ENCODE measurements at places on chromosomes 5 and 9. TPM values are rescaled to one million over a fixed set of nuclear protein-coding genes. Genes with fewer than 3 reads are reported as not detected.

IL3 gene
- not detected for polyA plus RNA-seq

RASEF gene
- polyA plus RNA-seq: 7.0 TPM

AFAP1L1 gene
- 20.8 TPM for polyA plus RNA-seq

GGTA1 gene
- 3.5 TPM for polyA plus RNA-seq

LTC4S gene
- 6.1 TPM for polyA plus RNA-seq

FBP2 gene
- polyA plus RNA-seq: not detected

PAEP gene
- polyA plus RNA-seq: 0.35 TPM

ZNF354C gene
- 17.0 TPM for polyA plus RNA-seq

THBS4 gene
- polyA plus RNA-seq: 10.9 TPM

AQP3 gene
- polyA plus RNA-seq: 48.7 TPM

SLU7 gene
- 75.1 TPM for polyA plus RNA-seq

ACSL6 gene
- 2.4 TPM for polyA plus RNA-seq

AIF1L gene
- polyA plus RNA-seq: 370 TPM

ST6GALNAC6 gene
- 53.1 TPM for polyA plus RNA-seq

TAF11L5 gene
- polyA plus RNA-seq: not detected

SLC6A7 gene
- 0.06 TPM for polyA plus RNA-seq

CDKN2AIPNL gene
- polyA plus RNA-seq: 32.7 TPM

SLC22A4 gene
- polyA plus RNA-seq: 4.7 TPM

CMBL gene
- 33.3 TPM for polyA plus RNA-seq

CFAP157 gene
- polyA plus RNA-seq: 7.7 TPM

OR1L1 gene
- not detected for polyA plus RNA-seq

ECM2 gene
- 14.1 TPM for polyA plus RNA-seq

SLCO6A1 gene
- polyA plus RNA-seq: not detected

TEX48 gene
- polyA plus RNA-seq: not detected

All from left renal cortex interstitium (tissue), 4 donors.